Stimulated activated CD8-positive, alpha-beta memory T cell treated with anti-CD3 and anti-CD28 coated beads, Interleukin-15, amount 100 ng/mL, for 48 hours (primary cell): ENCODE measurements at places on chromosomes 16 and 17.

DNA sequence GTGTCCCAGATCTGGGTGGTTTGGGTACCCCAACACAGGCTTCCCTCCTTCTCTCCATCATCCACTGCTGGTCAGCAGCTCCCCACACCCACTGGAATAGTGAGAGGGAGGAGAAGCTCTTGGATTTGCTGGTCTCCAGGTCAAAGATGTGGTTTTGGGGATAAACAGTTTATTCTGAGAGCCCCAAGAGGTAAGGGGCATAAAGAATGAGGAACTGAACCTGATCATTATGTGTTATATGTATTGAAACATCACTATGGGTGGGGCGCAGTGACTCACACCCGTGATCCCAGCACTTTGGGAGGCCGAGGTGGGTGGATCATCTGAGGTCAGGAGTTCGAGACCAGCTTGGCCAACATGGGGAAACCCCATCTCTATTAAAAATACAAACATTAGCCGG lies 3.9 kb downstream of the DPEP2 start:
- DNase-seq, result no peak

GRCh38 chr16:27326738-27327585 lies 13.2 kb downstream of the IL4R start:
- DNase-seq, result peak; percentile 43

DNA sequence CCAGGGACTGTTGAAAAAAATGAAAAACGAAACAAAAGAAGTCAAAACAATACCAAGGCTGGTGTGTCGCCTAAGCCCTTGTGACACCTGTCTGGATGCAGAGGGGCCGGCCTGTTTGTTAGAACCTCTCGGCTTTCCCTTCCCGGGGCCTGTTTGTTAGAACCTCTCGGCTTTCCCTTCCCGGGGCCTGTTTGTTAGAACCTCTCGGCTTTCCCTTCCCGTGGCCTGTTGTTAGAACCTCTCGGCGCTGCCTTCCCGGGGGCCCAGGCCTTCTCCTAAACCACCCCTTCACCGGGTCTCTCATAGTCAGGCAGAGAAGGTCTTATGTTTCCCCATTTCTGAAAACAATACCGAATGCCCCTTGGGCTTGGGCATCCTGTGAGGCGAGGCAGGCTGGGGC lies 180.0 kb downstream of the BANP start:
- no peak for DNase-seq

DNA sequence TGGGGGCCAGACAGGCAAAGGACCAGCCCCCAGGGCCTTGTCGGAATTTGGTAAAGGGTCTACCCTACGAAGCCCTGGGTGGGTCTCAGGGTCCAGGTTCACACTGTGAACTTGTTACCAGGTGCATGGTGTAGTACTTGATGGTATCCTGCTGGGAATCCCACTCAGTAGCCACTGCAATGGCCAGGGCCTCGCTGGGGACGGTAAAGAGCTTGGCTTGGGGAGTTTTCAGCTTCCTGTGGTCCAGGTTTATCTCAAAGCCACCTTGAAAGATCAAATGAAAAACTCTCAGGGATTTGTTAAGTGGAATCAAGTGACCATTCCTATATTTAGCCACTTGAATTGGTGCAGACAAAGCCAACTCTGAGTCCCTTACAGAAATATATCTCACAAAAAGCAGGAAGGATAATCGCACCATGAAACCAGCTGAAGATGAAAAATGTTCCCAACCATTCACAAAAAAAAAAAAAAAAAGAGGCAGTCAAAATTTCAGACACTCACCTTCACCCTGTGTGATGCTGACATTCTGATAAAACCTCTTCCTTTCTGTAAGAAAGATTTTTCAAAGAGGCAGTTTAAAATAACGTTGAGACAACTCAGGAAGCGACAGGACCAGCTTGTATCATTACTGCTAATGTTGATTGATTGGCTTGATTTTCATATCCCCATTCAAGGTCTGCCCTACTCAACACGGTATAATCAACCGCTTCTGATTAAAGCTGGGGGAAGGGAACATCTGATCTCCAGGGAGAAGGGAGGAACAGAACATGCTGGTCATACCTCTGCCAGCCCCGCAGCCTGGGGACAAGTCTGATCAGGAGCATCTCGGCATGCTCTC lies 10.6 kb downstream of the ATPAF2 start:
- DNase-seq, result no peak

- DNase-seq, result no peak
These were observed 11.1 kb downstream of the PRCD start for GRCh38 chr17:76550712-76551615.
